Osteoblast (primary cell): ENCODE measurements at places on chromosomes 2 and 18. TPM values are rescaled to one million over a fixed set of nuclear protein-coding genes. Genes with fewer than 3 reads are reported as not detected.

- peak; percentile 38 for DNase-seq
These were observed 40.5 kb upstream of the SMAD7 start for GRCh38 chr18:48991319-48991660.

GRCh38 chr2:149427387-149427786 is 97.0 kb downstream of the LYPD6 start:
- no peak for DNase-seq

GRCh38 chr2:10867692-10868420 is 43.9 kb upstream of the KCNF1 start:
- DNase-seq: no peak

DNA sequence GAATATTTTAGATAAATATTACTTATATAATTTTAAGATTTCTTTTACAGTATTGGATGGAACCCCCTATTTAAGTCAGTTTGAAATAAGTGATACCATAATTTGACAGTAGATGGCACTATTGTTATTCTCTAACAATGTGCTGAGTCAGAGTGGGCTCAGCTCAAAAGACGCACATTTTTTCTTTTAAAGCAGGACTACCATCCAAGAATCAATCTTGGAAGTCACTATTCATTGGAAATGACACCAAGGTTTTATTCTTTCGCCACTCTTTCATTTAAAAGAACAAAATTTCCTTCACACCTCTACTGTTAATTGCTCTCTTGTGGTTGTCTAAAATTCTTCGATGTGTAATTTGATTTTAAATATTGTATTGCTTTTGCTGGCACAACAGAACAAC is 32.6 kb upstream of the SPAG16 start:
- DNase-seq: peak; percentile 18

GRCh38 chr2:27049422-27050280 is 1.8 kb upstream of the AGBL5 start:
- DNase-seq: peak; percentile 30

- DNase-seq: no peak
These were observed at the start of gene GREB1 for GRCh38 chr2:11533278-11534070. Gene GREB1 (plus strand): TSS chr2:11534045. CDS start chr2:11556615, 22,570 bp downstream.

DNA sequence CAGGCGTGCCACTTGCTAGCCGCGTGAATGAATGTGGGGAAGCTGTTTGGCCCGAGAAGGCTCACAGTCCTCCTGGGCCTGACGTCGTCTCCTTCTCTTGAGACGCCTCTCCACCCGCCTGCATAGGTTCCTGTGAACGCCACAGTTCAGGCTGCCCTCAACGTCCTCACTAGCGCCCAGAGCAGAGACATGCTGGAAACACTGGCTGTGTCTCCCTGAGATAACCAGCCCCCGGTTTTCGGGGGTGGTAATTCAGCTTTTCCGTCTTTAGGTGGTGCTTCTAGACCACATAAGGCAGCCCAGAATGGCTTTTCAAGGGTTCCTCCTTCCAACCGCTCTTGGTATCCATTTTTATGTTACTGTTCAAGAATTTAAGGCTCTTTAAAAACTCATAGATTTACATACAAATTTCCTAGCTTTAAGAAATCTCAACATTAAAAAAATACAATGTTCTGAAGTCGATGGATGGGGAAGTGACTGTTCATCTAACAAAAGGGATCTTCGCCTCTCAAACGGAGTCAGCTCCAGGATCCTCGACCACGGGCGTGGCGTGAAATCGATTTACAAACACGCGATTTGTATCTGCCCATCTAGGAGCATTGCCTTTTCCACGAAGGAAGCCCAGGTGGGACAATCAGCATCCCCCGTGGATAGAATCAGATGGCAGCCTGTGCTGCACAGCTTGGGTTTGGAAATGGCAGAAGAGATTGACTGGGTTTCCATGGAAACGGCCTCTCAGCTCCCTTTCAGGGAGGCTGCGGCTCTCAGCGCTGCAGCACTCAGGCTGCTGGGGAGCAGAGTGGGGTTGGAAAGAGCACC is 110.6 kb upstream of the PXDN start:
- DNase-seq: peak; percentile 91

DNA sequence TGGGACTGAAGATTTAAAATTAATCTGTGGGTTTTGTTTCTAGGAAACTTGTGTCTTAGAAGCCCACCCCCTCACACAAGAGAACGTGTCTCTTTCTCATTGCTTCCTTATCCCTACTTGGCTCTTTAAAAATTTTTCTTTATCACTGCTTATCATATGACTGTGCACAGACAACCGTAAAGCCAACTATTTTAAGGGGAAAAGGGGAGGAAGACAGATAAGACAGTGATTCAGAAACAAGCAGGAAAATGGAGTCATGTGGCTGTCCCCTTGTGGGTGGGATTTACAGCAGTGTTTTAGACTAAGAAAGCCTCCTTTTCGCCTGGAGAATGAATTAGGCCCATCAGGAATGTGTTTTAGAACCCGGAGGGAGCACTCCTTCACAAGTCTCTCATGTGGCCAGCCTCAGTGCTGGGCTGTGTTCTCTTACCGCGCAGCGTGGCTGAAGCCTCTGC is 17.6 kb downstream of the PRKCE start:
- peak; percentile 63 for DNase-seq

- DNase-seq: peak; percentile 29
These were observed 43.9 kb upstream of the OTOF start for GRCh38 chr2:26521913-26522180.

DNA sequence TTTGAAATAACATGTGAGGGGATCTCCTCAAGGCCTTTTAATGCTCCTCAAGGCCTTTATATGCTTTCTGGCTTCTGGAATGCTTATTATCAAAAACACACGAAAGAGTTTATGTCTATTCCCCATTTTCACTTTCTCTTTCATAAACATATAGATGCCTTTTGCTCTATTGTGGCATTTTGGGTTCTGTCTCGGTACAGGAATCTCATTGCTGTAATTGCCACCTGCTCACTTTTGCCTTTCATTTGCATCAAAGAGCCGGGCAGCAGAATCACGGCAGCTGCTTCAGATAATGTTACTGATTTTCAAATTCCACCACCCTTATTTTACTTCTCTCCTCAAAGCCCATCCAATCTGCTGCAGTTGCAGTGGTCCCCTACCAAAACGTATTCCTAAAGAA is 54.8 kb upstream of the LPIN2 start:
- DNase-seq: no peak

DNA sequence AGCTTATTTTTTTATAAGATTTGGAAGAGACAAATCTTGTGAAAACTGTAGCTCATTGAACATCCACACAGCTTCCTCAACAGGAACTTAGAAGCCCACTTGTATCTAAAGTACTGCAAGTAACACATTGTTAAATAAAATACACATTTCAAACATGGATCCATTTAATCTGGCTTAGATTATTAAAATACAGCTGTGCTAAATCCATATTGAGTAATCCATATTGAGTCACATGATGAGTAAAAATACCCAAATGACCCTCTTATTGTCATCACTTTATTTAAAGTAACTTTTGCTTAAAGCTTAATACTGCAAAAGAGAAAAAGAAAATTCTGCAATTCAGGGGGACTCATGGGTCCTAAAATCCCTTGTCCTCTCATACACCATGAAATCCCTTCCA is 133.3 kb downstream of the OSR1 start:
- DNase-seq: no peak

DNA sequence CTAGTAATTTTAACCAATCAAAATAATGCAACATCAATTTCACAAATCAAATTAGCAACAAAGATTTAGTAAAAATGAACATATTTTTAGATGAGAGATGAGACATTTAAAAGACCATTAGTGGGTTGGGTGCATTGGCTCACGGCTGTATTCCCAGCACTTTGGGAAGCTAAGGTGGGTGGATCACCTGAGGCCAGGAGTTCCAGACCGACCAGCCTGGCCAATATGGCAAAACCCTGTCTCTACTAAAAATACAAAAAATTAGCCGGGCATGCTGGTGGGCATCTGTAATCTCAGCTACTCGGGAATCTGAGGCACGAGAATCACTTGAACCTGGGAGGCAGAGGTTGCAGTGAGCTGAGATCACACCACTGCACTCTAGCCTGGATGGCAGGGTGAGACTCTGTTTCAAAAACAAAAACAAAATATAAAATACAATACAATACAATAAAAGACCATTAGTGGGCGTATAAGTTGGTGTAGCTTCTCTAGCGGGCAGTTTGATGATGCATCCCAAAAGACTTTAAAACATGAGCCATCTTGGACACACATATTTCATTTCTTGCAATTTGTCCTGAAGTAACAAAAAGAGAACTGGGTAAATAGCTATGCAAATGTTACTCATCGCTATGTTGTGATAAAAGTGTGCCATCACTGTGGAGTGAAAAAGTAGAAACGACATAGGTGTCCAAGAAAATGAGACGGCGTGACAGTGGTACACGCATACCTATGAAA is 101.8 kb downstream of the COL6A3 start:
- DNase-seq: no peak

- no peak for DNase-seq
These were observed 110.9 kb upstream of the CTDP1 start for GRCh38 chr18:79568543-79569205.

DNA sequence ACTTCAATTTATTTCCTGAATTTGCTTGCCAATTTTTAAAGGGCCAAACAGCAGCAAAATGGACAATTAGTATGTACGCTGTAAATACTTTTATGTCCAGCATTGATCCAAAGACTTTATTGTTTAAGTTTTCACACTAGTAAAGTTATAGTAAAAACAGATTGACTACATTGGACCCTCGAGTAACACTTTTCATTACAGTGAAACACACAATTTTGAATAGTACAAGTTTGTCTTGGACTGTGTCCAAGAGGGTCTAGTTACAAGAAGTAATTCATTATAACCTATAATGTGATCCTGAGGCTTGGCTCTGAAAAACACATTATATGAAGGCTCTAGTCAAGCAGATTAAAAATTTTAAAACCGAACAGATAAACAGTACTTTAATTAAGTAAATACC is 11.4 kb upstream of the RBBP8 start:
- no peak for DNase-seq

GRCh38 chr2:234973008-234973407 is 21.2 kb downstream of the SH3BP4 start:
- DNase-seq: peak; percentile 74

DNA sequence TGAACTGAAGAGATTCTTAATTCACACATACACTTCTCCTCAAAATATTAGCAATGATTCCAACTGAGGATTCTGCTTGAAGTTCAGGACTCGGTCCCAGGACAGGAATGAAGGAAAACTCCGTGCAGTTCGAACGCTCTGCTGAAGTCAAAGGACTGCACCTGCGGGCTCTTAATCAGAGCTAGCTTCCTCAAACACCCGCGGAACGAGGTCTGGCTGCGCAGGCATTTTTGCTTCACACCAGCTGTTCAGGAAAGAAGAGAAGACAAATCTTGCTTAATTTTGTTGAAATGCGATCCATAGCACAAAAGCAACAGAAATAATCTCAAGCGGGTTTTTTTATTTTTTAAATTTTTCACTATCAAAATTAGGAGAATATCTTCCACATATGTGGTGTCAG is 175.6 kb downstream of the LAMA1 start:
- DNase-seq: no peak

GRCh38 chr2:100470898-100471514 is 724 bp downstream of the NMS start:
- no peak for DNase-seq

DNA sequence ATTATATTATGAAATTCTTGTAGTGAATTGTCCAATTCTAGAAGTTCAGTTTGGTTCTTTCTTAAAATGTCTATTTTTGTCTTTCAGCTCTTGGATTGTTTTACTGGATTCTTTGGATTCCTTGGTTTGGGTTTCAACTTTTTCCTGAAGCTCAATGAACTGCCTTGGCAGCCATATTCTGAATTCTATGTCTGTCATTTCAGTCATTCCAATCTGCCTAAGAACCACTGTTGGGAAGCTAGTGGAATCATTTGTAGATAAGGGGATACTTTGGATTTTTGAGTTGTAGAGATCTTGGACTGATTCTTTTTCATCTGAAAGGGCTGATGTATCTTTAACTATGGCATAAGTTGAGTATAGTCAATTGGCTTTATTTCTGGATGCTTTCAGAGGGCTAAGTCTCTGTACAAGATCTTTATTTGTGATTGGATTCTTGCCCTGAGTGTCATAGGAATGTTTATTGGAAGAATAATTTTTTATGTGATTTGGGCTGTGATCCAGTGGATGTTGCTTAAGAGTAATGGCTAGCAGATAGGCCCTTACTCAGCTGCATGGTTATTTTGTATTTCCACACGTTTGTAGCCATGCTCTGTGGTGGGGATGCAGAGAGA is 42.3 kb downstream of the SERPINB7 start:
- DNase-seq: peak; percentile 63

DNA sequence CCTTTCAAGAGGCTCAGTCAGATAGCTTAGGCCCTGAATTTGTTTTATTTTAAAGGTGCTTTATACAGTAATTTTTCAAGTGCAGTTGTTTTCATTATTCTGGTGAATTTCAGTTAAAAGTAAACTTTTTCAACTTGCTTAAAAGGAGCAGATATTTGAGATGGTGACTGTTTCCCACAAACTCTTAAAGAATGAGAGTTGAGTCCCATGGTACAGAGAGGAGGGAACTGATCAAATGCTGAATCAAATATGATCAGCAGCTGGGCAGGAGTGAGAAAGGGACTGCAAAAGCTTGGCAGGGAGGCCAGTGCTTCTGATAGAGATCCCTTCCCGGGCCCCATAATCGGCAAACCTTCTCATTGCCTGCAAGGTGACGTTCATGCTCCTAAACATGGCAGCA is 91.2 kb downstream of the KCNS3 start:
- DNase-seq: no peak

DNA sequence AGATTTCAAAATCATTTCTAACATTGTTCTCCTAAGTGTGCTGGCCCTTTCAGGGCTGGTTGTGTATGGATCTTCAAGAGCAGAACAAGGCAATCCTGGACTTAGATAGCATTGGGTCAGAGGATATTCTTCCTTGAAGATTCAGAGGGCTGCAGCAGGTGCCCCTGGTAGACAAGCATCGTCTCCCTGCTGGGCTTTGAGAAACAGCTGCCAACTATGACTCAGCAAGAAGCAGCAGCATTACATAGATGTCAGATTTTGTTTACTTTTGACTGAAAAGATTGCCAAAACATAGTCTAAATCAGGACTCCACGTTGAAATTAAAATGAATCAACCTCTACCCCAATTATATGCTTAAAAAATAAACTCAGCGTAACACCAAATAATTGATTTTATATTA is 618.8 kb downstream of the SOCS6 start:
- no peak for DNase-seq

The CHPF gene
- 192 and 221 TPM in 2 replicates for total RNA-seq

The NT5C1B gene
- not detected in 2 replicates for total RNA-seq

The TDRD15 gene
- not detected in 2 replicates for total RNA-seq

The SIX3 gene
- total RNA-seq: not detected in 2 replicates

The DPP10 gene
- total RNA-seq: not detected in 2 replicates

The GKN1 gene
- total RNA-seq: 0.29 TPM in 1 of 2 replicates, not detected in the other

The MYL1 gene
- not detected in 2 replicates for total RNA-seq

The SPDYA gene
- 0.59 and 0.72 TPM in 2 replicates for total RNA-seq

The MARCHF7 gene
- total RNA-seq: 102 and 106 TPM in 2 replicates
